NCI-H2029 treated with DMSO at 0.1 percent for 48 hours (cell line): ENCODE measurements at places on chromosomes 1 and 21.

GRCh38 chr1:63912643-63913042 lies 138.8 kb downstream of the ROR1 start:
- no peak for DNase-seq

DNA sequence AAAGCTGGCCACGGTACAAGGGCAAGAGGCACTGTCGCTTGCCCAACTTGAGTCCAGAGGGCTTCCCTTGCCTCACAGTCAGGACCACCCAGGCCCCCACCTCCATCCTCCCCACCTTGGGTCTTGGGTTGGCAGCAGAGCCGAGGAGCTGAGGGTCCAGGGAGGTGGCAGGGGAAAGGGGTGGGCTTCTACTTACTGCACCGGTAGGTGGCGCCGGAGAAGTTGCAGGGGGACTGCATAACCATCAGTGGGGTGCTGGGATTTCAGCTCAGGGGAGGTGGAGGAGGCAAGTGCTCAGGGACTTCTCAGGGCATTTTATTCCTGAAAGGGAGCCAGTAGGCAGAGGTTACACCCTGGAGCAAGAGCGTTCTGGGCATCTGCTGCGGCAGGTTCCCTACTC lies 44.0 kb downstream of the TRIM62 start:
- no peak for DNase-seq

GRCh38 chr1:90899263-90899662 lies 122.6 kb downstream of the ZNF644 start:
- DNase-seq = no peak

DNA sequence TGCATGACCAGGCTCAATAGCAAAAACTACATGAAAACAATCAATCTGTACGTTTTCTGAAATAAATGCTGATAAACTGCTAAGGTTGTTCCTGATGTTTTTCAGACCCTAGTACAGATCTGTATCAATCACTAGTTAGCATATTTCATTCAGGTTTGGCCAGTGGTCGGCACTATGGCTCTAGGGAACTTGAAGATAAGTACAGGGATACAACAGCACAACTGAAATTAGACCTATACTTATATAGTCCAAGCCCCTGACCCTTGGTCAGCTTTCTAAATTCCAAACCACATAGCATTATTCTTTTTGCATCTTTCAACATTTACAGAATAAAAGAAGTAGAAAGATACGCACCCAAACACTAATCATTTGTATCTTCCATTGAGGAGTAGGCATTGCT lies 142.7 kb downstream of the PLPPR4 start:
- no peak for DNase-seq

DNA sequence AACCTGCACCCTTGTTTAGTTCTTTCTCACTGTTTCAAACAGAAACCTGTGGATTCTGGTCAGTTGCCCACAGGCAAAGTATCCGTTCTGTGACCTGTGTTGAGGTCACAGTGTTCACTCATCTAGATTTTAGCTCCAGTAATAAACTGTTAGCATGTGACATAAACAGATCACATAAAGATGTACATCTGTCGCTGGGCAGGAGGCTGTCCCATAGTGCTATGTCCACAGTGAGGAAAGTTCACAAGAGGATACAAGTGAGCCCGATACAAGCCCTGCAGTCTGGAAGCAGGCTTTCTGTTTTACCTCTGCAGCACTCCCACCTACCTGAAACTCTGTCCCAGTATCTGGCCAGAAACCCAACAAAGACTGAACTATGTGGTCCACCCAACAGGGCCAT lies 28.4 kb downstream of the LMX1A start:
- no peak for DNase-seq

- DNase-seq = no peak
Measured at GRCh38 chr1:203034422-203035110, 8.3 kb downstream of the PPFIA4 start.

GRCh38 chr1:218171302-218171893 lies 113.7 kb upstream of the RRP15 start:
- DNase-seq = no peak

- DNase-seq = no peak
Measured at GRCh38 chr21:24023402-24023801, 1583.9 kb downstream of the MRPL39 start.

DNA sequence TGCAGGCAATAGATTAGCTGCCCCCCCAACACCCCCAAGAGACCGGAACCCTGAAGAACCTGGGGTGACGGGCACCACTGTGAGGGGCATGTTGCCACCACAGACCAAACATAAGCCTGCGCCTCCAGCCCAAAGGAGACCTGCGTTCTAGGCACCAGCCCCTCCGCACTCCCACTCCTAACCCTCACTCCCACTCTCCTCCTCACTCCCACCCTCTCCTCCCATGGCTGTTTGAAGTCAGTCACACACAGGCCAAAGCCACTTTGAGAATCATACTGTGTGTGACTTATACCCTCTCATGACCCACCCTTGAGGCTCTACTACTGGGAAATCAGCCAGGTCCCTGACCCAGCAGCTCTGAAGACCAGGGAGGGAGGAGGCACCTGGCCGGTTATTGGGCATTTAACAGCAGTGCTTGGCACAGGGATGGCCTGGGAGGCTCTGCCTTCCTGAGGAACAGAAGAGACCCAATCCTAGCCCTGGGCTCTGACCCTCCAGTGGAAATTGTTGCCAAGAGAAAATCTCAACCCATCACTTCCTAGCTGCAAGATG lies 43.5 kb downstream of the FBXO2 start:
- no peak for DNase-seq

- no peak for DNase-seq
Measured at GRCh38 chr1:47996060-47996405, 1.2 kb downstream of the TRABD2B start.

GRCh38 chr1:5329068-5329739 lies 663.0 kb downstream of the NPHP4 start:
- no peak for DNase-seq

GRCh38 chr1:94929351-94930217 lies 2.7 kb upstream of the CNN3 start:
- DNase-seq = no peak
